ENCODE measurements at places on chromosomes 12 and 14.

DNA sequence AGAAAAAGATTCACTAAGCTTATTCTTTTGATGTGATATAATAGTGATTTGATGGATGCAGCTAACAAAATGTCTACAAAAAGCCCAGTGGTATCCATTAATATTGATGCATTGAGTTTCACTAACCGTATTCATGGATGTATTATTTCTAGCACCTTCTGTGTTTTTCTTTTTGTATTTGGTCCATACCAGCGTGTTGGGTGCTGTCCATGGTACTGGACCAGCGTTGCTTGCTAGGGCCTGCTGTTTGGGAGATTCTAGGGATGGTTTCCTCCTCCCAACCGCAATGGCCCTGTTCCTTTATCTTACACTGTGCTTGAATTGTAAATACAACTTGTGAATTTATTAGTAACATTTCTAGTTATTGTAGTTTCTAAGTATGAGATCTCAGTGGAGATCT is 31.7 kb downstream of the ANO4 start:
- peak; percentile 43 for DNase-seq

DNA sequence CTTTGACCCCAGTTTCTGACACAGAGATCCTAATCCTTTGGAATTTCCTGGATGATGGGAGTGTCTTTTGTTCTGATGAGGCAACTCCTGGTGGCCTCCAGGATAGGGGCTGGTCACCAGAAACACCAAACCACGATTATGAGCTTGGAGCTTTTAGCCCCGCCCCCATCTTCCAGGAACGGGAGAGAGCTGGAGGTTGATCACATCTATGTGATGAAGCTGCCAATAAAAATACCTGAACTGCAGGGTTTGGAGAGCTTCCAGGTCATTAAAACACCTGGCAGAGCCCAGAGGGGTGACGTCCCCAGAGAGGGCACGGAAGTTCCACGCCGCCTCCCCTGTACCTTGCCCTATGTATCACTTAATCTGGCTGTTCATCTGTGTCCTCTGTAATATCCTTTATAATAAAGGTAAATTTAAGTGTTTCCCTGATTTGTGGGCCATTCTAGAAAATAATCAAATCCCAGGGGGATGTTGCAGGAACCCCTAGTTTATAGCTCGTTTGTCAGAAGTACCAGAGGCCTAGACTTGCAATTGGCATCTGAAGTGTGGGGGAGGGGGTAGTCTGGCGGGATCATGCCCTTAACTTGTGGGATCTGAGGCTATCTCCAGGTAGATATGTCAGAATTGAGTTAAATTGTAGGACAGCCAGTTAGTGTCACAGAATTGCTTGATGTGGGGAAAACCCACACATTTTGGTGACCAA is 21.2 kb downstream of the APPL2 start:
- DNase-seq = peak; percentile 39

DNA sequence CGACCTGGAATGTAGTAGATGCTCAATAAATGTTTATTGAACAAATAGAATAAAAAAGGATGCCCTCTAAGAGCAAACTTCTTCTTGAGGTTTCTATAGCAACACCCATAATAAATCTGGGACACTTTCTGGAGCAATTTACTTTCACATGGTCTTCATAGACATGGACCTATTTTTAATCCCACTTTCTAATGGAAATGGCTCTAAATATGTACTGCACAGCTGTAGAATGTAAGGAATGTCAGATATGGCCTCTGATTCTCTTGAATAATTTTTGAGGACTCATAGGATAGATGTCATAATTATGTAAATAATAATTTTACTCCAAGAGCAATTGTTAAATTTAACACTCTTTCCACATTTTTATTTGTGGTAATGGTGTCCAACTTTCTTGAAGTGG is 133.5 kb upstream of the DAAM1 start:
- no peak for DNase-seq

DNA sequence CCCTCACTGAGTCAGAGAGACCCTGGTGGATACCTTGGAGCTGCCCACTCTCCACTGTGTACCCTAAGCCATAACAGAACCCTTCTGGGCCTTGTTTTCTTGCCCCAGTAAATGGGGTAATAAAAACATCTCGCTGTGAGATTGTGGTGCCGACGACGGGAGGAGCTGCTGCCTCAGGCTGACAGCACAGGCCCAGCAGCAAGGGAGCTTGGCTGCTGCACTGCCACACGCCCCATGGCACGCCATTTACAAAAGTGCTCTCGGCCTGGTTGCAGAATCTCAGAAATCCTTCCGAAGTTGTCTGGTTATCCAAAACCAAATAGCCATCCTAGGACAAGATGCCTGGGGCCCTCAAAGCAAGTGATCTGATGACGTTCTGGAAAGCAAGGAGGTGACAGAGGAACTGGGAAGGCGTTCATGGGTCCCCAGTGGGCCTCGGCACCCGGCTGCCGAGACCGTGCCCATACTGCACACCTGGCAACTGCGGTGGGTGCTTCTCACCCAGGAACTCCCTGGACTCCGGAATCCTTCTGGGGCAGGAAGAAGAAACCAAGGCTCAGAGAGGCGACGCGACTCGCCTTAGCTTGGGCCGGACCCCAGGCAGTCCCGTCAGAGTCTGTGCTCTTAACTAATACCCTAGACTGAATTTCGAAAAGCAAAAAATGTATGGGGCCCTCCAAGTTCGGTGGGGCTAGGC is 26.7 kb downstream of the CHGA start:
- DNase-seq = no peak

- no peak for DNase-seq
These were observed 49.2 kb downstream of the MBIP start for GRCh38 chr14:36271222-36271621.

- no peak for DNase-seq
These were observed 173.2 kb downstream of the CAND1 start for GRCh38 chr12:67442347-67442841.

DNA sequence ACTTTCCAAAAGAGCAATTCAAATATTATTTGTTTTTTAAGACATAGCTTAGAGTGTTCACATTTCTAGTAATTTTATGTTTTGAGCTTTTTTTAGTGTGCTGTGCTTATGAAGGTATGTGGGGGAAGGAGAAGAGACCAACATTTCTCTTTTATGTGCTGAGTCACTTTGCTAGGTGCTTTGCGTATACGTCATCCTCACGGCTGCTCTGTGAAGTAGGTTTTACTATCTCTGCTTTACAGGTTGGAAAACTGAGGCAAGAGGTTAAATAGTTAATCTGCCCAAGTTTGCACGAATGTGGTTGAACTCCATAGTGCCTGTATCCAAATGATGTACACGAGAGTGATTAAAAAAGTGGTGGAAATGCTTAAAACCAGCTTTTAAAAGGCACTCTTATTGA is 75.9 kb downstream of the AEBP2 start:
- no peak for DNase-seq

DNA sequence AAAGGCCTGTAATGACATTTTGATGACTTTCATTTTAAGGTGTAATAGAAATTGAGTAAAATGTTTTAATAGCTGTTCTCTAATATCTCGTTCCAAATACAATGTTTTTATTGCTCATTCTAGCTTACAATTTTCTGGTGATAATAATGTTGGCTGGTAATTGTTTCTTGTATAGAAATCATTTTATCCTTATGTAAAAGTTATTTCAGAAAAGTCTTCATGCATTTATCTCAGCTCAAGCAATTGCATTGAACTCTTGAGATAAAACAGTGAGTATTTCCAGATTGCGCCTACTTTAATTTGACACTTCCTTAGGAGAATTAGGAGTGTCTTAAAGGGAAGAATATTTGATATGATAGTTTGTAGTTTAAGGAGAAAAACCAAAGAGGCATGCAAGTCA is 4.0 kb downstream of the RMST start:
- no peak for DNase-seq

DNA sequence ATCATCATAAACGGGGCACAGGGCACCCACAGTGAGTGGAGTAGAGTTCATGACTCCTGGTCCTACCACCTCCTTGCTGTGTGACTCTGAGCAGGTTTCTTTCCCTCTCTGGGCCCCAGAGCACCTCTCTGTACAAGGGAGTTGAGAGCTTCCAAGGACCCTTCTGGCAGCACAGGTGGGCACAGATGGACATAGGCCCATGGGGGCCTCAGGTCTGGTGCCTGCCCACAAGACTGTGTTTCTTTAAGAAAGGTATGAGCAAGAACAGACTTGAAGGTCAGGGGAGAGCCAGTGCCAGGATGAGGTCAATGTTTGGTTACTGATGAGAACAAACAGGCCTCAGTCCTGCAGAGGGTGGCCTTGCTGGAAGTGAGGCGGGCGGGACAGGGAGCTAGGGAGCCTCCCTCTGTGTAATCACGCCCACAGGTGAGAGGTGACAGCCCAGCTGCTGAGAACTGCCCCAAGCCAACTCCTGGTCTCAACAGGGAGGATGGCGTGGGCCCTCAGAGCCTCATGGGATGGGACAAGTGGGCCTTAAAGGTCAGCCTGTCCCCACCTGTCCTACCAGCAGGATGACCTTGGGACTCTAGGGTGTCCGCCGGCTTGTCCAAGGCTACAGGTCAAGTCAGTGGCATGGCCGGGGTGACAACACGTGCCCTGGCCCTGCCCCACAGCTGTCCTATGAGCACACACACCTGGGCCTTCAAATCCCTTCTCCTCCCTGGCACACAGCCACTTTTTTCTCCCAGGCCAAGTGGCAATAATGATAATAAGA is 49.1 kb downstream of the CCDC85C start:
- no peak for DNase-seq

DNA sequence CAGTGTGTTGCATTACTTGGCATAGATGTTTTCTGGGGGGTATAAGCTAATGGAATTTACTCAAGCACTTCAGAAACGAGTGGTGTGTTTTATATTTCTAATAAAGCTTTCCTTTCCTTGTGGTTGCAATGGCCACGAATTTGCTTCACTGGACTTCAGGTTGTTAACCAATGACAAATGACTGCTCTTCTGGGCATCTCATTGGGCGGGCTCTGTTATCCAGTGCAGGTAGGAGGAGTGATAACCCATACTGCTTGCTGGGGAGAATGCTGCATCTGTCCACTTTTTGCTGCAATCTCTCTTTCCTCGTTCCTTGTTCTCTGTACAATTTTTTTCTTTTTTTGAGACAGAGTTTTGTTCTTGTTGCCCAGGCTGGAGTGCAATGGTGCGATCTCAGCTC is 80.0 kb upstream of the RPH3A start:
- DNase-seq = no peak

- no peak for DNase-seq
These were observed 466.6 kb downstream of the FOXG1 start for GRCh38 chr14:29233188-29233587.

- no peak for DNase-seq
These were observed 20.3 kb upstream of the C12orf76 start for GRCh38 chr12:110068654-110069053.

DNA sequence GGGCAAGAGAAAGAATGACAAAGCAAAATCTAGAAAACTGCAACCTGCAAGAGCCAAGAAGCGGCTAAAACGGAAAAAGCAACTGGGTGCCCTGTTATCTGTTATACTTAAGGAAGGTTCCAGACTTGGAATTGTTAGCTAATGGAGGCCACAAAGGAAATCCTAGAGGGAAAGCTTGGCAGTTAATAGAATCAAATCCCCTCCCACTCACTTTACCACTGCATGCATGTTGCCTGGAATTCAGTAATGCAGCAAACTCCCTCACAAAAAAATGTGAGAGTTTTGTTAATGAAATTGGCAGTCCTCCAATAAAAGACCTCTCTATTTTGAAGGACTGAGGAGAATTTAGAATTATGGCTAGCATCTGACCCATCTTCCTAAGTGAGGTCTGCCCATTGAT is 164.2 kb upstream of the SOX5 start:
- DNase-seq = no peak

DNA sequence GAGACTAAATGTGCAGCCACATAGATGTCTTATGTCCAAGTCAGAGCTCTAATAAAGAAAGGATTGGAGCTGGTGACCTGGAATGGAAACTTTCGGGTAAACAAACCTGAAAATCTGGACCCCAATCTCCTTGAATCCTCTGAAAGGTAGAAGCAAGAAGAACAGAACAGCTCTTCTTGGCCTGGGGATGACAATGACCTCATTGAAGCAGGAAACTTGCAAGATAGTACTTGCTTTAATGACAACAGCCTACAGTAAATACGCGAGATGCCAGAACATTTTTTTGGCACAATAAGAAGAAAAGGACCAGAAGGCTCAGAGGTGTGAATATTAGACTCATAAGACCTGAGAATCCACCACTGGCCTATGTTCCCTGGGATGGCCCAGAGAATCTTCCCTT is 4.1 kb upstream of the PRIMA1 start:
- DNase-seq = no peak

GRCh38 chr14:104226421-104227383 is 88.3 kb downstream of the KIF26A start:
- DNase-seq = no peak

- DNase-seq = peak; percentile 1
These were observed 246.0 kb downstream of the BMP4 start for GRCh38 chr14:53710615-53711014.

- no peak for DNase-seq
These were observed 72.5 kb upstream of the PARP11 start for GRCh38 chr12:3945671-3946070.

- no peak for DNase-seq
These were observed 34.0 kb upstream of the CLMN start for GRCh38 chr14:95353664-95354063.

GRCh38 chr12:53733807-53734200 is 6.6 kb upstream of the CALCOCO1 start:
- DNase-seq = no peak

DNA sequence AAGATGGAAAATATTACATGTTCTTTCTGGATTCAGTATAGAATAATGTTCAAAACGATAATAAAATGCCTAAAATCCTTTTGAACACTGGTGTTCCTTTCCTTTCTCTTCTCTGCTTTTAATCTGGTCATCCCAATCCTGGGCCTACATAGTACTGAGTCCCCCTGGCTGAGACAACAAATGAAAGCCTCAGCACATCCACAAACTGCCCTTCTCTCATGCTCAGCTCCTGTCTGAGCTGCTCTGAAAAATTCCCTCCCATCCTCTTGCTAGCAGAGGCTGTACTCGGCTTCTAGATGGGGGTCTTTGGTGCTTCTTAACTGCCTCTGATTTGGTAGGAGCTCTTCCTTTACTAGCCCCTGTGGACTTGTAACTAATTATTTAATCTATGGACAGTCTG is 232.3 kb downstream of the MED13L start:
- no peak for DNase-seq

GRCh38 chr12:12107678-12108077 is 36.9 kb downstream of the BCL2L14 start:
- DNase-seq = peak; percentile 12

DNA sequence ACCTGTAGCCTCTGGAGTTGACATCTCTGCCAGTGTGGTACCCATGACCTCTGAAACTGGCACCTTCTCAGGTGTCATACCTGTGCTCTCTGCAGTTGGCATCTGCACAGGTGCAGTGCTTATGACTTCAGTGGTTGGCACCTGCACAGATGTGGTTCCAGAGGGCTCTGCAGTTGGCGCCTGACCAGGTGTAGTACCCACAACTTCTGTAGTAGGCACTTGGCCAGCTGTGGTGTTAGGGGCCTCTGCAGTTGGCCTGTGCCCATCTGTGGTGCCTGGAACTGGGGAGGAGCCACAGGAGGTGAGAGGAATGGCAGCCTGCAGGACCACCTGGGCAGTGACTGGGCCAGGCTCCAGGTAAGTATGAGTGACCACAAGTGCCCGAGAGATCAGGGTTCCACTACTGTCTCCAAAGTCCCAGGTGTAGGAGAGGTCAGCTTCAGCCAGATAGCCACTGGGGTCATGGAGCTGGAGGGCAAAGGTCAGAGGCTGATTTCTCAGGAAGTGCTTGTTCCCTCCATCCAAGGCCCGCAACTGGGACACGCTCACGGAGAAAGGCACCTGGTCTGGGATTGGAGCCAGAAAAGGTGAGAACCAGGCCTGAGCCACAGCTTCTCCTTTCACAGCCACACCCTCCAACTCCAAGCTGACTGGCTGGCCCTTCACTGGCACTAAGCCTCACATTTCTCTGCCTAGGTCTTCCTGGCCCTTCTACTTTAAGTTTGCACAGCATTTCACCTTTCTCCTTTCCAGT is 8.6 kb downstream of the PMEL start:
- no peak for DNase-seq

All from MG63 (cell line).